NB4 (cell line): ENCODE measurements at places on chromosomes 4 and X.
A peak's percentile ranks its signal among the peaks of the same experiment; 100 is the strongest.

- DNase-seq: no peak
These were observed 13.8 kb downstream of the GRXCR1 start for GRCh38 chr4:42906341-42906740.

GRCh38 chr4:127370604-127371003, 262.2 kb upstream of the INTU start:
- DNase-seq: no peak

- no peak for DNase-seq
These were observed 256.6 kb upstream of the NDST3 start for GRCh38 chr4:117777721-117778120.

- no peak for DNase-seq
These were observed 23.4 kb downstream of the ABHD18 start for GRCh38 chr4:127988638-127989037.

DNA sequence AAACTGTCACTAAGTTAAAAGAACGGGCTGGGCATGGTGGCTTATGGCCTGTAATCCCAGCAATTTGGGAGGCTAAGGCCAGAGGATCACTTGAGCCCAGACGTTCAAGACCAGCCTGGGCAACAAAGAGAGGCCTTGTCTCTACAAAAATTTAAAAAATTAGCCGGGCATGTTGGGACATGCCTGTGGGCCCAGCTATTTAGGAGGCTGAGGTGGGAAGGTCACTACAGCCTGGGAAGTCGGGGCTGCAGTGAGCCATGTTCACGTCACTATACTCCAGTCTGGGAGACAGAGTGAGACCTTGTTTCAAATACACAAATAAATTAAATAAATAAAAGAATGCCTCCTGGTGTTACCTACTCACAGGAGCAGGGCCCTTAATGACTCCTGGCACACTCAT, 69.5 kb downstream of the APBB2 start:
- DNase-seq: no peak

- DNase-seq: peak; percentile 80
These were observed 13.1 kb upstream of the ACOT9 start for GRCh38 chrX:23756165-23756564.

DNA sequence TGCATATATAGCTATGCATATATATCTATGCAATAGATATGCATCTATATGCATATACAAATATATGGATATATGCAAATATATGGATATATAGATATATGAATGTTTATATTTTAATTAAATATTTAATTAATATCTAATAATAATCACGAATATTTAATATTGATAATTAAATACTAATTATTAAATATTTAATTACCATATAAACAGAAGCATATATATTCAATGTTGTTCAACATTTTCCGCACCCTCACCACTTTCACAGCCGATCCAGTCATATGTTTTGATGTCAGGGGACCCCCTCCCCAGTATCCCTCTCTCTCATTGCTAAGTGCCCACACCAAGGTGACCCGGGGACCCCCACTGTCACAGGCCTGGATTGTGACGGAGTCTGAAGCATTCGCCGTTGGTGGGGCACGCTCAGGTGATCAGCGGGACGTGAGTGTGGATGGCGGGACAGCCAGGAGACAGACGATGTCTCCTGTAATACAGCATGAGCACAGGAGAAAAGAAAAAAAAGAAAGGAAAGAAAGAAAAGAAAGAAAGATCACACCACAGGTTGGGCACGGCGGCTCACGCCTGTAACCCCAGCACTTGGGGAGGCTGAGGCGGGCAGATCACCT, 199.7 kb downstream of the CRLF2 start:
- no peak for DNase-seq

- no peak for DNase-seq
These were observed 319.1 kb downstream of the C4orf33 start for GRCh38 chr4:129415004-129415403.

DNA sequence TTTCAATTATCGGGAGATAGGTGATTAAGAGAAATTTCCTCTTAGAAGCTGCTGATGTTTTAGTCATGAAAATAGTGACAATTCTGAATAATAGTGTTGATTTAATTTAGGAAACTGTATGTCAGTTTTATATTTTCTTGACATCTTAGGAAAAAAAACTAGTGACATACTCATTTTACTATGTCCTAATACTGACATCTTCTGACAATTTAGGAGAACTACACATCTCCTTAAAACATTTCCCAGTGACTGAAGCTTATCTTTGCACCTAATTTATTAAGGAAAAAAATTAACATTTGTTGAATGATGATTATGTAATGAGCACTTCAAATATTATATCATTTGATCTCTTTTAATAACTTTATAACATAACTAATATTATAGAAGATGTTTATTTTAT, 42.0 kb upstream of the RBMXL3 start:
- peak; percentile 10 for DNase-seq

GRCh38 chrX:108664701-108665100, 71.7 kb downstream of the IRS4 start:
- no peak for DNase-seq

DNA sequence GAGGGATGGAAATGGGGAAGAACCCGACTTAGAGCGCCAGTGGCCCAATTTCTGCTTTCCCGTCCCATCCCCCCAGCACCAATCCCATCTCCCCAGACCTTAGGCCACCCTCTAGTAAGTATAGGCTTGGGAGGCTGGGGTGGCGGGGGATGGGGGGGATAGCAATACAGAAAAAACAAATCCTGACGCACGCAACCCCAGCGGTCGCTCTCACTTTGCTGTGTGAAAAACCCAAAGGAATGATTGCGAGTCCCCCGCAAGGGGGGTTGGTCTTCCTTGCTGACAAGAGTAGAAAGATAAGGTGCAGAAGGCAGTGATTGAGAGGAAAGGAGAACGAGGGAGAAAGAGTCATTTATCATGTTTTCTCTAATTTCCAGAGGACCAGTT, 863 bp downstream of the CPE start:
- no peak for DNase-seq

DNA sequence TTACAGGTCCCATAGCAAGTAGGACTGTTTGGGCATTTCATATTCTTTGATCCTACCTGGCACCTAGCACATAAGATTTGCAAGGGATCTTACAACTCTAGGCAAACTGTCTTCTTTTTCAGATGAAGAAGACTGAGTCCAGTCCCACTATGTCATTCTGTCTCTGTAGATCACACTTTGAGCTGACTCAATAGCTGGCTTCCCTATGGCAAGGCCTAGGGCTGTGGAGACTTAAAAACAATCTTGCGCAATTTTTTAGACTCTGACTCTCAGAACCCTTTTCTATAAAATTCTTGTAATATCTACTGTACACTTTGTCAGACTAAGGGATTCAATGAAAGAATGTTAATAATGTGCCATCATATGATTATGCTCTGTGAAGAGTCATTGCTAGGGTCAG, 26.7 kb downstream of the OTC start:
- peak; percentile 31 for DNase-seq

GRCh38 chrX:17812763-17813162, 48.3 kb downstream of the RAI2 start:
- DNase-seq: peak; percentile 12

DNA sequence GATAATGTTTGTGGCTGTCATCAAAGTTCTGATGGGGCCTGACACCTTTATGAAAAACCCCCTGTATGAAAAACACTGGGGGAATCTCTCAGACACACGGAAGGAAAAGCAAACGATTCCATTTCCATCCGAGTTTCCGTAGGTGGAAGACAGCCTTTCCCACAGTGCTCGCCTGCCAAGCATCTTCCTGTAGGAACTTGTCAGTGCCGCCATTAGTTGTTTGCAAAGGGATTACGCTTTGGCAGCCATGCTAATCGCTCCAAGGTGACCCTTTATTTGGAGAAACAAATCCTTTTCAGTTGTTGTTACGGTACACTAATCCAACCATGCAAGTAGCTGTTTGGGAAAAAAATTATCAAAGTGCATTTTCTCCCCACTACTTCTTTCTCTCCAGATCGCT, 44.4 kb upstream of the STOX2 start:
- DNase-seq: no peak

DNA sequence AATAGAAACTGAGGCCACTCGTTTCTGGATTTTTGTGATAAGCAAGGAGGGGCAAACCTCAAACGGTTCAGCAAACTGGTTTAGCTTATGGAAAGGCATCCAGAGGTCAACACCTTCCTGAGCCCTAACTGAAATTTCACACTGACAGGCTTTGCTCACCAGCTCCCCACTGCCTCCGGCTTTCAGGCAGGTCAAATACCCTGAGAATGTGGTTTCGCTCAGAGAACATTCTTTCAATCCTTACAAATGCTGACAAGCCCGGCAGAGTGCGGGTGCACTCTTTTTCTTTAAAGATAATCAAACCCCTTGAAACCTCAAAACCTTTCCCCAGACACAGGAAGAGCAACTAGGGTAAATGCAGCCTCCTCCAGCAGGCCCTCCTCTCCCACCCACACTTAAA, 41.5 kb downstream of the CD40LG start:
- DNase-seq: no peak

GRCh38 chr4:56296526-56296925, 90.8 kb downstream of the AASDH start:
- DNase-seq: peak; percentile 10
